Activated CD8-positive, alpha-beta memory T cell treated with anti-CD3 and anti-CD28 coated beads for 24 hours (primary cell): ENCODE measurements at places on chromosomes 16 and 17.
A peak's percentile ranks its signal among the peaks of the same experiment; 100 is the strongest.

GRCh38 chr16:57906382-57907316, 64.3 kb downstream of the CNGB1 start:
- DNase-seq, result peak; percentile 63

DNA sequence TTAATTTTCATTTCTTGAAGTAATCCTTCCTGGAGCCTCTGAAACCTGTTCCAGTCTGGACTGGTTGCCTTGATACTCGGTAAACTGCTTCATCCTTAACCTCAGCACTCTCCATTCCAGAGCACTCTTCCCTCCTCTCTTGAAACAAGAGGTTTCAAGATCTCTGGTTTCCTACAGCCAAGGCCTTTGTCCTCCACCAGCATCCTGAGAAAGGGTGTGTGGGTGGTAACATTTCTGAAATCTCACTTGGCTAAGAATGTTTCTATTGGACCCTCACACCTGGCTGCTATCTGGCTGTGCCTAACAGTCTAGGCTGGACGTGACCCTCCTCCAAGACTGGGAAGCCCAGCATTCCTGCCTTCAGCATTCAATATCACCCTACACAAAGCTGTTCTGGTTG, 99.7 kb downstream of the CYTH1 start:
- DNase-seq, result no peak

GRCh38 chr17:34318474-34318873, 761 bp upstream of the CCL8 start:
- no peak for DNase-seq

DNA sequence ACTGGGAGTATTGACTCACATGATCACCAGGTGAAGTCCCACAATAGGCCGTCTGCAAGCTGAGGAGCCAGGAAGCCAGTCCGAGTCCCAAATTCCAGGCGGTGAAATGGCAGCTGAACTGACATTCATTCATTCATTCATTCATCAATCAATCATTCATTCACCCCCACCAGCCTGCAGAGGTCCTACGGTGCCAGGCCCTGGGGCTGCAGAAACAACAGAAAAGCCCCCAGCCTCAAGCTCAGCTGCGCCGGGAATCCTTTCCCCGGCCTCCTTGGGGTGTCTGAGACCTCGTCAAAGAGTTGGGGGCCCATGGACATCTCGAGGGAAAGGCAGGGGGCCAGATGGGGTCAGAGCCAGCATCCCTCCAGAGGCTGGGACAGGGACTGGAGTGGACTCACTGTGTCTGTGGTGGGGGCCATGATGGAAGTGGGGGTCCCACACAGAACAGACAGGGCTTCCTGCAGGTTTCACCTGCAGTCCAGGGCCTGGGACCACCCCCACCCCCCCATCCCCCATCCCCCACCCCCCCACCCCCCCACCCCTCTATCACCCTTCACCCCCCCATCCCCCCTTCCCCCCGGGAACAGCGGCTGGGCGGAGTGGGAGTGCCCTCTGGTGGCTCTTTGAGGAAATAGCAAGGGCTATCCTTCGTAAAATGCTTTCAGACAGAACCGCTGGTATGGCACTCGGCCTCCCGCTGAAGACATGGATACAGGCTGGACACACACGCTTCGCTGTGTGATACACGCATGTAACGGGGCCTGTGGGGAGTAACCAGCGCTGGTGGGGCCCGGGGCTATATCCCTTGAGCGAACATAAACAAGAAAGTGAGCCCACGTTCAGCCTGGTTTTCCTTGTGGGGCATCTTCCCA, 8.5 kb upstream of the ZC3H18 start:
- DNase-seq, result peak; percentile 76

DNA sequence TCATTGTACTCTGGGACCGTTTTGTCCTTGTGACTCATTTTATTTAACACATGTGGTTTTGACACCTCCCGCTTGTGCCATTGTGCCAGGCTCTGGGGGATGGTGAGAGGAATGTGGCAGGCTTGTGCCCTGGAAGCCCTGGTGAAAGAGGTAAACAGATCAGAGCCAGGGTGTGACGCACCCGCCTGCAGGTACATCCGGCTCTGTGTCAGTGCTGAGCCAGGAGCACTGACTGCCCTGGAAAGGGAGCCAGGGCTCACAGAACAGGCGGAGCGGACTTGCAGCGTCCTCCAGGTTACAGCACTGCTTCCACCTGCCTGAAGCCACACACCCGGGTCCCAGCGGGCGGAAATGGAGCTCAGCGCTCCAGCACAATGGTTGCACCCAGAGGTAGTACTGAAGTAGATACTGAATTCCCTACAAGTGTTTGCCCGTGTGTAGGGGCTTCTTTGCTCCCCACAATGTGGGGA, 30.6 kb downstream of the CDRT15 start:
- DNase-seq, result peak; percentile 75

- DNase-seq, result no peak
Observed at GRCh38 chr17:64073771-64074703, 53.6 kb upstream of the ICAM2 start.

GRCh38 chr17:948284-948852, 31.2 kb downstream of the NXN start:
- no peak for DNase-seq

DNA sequence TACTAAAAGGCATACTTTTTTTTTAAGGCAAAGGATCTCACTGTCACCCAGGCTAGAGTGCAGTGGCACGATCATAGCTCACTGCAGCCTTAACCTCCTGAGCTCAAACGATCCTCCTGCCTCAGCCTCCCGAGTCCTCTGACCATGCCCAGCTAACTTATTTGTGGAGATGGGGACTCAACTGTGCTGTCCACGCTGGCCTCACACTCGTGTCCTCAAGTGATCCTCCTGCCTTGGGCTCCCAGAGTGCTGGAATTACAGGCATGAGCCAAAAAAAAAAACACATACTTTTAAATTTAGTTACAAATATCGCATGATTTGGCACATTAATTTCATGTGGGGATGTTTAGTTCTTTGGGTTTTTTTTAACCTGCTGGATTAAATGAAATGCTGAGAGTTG, 207.7 kb upstream of the CHMP6 start:
- DNase-seq, result no peak

- DNase-seq, result no peak
Observed at GRCh38 chr16:50696126-50696525, 2.7 kb downstream of the NOD2 start.

GRCh38 chr17:55273579-55274354, 9.0 kb downstream of the HLF start:
- no peak for DNase-seq

GRCh38 chr16:80695020-80695419, 109.4 kb downstream of the CDYL2 start:
- no peak for DNase-seq

- DNase-seq, result no peak
Observed at GRCh38 chr17:62687997-62688396, 60.5 kb downstream of the MRC2 start.

DNA sequence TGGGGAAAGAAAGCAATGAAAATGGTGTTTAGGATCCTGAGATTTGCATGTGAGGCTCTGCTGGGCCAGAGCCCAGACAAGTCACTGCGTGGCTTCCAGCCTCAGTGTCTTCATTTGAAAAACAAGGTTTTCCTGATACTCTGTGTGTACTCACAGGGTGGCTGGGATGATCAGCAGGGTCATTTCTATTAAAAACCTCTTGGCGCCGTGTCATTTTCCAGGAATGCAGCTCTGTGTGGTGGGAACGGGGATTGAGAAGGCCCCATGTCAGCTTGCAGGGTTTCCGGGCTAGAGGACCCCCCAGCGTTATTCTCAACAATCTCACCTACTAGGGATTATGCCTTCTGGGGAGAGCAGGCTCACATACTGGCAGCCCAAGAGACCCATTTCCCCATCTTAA, 73.5 kb downstream of the FOXL1 start:
- no peak for DNase-seq

DNA sequence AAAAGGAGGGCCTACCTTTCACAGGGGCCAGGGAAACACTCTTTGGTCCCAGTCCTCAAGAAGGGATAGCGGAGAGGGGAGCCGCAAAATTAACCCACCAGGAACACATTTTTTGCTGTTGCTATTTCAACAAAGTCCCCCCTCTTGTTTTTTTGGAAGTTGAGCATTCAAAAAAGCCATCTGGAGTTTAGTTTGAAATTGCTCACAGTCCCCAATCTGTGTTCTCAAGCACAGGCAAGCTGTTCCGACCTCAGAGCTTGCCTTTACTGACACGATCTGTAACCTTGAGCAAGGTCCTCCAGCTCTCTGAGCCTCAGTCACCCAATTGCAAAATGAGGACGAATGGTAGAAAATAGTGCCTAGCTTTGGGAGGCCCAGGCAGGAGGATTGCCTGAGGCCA, 131.1 kb downstream of the ZNF423 start:
- DNase-seq, result no peak

- no peak for DNase-seq
Observed at GRCh38 chr16:90047714-90048346, 28.6 kb upstream of the DBNDD1 start.

DNA sequence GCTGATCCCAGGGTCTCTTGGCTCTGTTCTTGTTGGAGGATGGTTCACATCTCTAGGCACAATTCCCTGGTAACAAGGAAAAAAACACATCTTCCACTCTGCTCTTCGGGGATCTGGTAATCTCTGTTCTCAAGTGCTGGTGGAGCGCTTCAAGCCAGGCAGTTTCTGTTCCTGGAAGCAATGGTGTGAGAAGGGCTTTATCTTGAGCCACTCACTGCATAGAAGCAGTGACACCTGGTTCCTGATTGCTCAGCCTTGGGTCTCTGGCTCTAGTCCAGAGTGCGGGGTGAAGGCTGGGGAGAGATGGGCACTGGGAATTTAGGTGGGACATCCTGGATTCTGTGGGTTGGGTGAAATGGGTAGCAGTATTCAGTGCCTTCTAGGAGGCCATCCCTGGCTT, 14.1 kb downstream of the AKAP1 start:
- no peak for DNase-seq

- no peak for DNase-seq
Observed at GRCh38 chr16:47247690-47248089, 103.9 kb upstream of the NETO2 start.

DNA sequence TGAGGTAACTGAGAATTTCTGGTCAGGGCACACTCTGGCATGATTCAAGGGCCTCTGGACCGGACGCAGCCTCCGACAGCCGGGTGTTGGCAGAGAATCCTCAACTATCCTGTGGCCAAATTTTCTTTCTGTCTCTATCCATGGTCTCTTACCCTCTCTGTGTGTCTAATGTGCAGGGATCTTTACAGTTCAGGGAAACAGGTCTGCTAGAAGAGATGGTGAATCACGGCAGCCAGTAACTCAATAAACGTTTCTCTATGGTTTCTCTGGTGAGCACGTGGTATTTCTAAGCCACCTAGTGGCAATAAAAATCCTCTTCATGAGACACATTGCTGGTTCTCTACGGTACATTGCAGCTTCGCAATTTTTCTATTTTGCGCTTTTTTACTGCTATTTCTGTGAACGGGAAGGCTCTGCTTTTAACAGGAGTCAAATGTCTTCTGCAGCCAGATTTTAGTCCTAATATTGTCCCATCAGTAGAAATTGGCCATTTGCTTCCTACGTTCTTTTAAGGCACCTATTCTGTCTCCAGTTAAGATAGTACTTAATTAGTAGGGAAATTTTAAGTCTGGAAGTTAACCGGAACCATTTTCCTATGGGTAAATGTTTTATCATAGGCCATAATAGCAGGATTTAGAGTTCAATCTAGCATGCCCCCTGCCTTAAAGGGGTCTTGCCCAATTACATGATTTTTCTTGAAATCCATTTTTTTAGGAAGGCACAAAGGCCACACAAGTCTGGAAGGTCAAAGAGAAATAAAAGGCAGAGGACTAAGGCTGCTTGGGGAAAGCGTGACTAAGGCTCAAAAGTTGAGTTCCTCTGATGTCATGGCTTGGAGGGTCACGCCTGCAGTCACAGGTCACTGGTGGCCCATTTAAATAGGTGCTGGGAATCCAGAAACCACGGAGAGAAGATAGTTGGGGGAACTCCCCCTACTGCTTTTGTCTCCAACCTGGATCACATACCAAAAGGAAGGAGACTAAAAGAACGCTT, 31.5 kb downstream of the QPRT start:
- no peak for DNase-seq

- no peak for DNase-seq
Observed at GRCh38 chr16:9415545-9415944, 324.1 kb downstream of the HAPSTR1 start.

- DNase-seq, result no peak
Observed at GRCh38 chr16:48188449-48189102, 32.8 kb upstream of the ABCC12 start.

- DNase-seq, result no peak
Observed at GRCh38 chr16:22141767-22142166, 20.5 kb upstream of the SDR42E2 start.

DNA sequence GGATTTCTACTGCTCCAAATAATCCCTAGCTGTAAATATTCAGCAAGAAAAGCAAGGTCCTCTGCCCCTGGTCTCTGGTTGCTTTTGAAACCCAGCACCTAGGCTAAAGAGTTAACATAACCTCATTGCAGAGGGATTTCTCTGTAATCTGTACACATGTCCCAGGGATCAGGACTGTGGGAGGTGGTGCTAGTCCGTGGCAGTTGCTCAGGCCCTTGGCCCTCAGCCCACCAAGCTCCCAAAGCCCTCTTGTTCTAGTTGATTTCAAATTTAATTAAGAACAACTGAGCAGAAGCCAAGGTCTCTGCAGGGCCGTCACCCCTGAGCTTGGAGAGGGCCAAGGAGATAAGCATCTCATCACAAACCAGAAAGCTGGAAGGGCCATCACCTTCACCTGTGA, 181.1 kb downstream of the SOX9 start:
- DNase-seq, result no peak

DNA sequence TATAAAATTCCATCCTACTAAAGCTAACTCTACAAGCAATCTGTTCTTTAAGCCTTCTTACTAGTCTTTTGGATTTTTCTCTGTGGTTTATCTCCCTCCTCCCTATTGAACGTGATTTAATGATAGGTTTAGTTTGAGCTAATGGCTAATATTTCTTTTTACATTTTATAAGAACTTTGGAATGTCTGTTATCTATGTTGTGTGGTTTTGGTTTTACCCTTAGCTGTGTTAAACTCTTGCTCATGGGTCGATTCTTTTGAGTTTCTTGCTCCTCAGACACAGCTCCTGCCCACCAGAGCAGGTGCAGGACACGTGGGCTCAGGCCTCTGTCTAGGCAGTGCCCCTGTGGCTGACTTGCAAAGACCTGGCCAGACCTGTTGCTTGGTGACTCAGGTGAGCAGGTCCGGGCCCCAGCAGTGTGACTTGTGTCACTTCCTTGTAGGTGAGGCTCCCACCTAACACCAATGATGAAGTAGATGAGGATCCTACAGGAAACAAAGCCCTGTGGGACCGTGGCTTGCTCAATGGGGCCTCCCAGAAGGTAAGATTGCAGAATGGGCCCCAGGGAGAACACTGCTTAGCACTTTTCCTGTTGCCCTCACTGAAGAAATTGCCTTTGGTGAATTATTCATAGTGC, 45.1 kb downstream of the SF3B3 start:
- DNase-seq, result no peak

- no peak for DNase-seq
Observed at GRCh38 chr16:20041924-20042596, 31.6 kb downstream of the GPR139 start.
